ENCODE measurements at places on chromosomes 2 and 18. TPM values are rescaled to one million over a fixed set of nuclear protein-coding genes. Genes with fewer than 3 reads are reported as not detected.

GRCh38 chr18:48514786-48515185 lies 24.0 kb upstream of the CTIF start:
- DNase-seq: no peak

ATOH8 gene
- total RNA-seq: 15.7 TPM

GRCh38 chr2:147173189-147173581 lies 671.6 kb upstream of the ACVR2A start:
- no peak for DNase-seq

DNA sequence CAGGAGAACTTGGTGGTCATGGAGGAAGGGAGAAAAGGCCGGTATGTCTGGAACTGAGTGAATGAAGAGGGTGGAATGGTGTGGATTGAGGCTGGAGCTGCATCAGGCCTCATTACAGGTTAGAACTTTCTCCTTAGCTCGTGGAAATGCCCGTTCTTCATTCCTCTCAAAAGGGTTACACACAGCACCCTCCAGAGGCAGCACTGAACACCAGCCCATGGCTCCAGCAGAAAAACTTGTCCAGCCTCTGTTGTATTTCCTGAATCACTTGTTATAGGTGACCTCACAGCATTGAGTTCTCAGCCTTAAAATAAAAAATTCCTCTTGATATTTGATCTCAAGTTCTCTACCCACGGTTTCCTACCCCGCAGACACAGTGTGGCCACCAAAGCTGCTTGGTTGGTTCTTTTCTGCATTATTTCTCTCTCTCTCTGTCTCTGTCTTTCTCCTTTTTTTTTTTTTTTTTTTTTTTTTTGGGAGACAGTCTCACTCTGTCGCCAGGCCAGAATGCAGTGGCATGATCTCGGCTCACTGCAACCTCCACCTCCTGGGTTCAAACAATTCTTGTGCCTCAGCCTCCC lies 89.6 kb downstream of the ITGB1BP1 start:
- peak; percentile 76 for DNase-seq

DNA sequence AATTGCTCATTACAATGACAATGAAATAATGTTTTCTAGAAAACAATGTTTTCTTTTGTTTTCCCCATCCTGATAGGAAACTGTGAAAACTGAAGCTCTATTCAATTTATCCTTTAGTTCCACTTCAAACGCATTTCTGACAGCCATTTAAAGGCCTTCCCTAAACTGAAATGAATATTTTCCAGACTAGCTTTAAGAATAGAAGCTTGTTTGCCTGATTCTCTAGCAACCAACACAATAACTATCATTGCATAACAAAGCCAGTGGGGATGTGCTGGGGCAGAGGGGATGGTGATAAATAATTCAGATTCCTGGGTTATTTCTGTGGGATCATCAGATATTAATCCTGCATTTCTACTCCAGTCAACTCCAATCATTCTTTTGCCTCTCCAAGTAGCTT lies 427.1 kb downstream of the RND3 start:
- peak; percentile 62 for DNase-seq

PLEKHB2 gene
- total RNA-seq: 74.4 TPM

GRCh38 chr2:239013678-239013976 lies 165.7 kb downstream of the TWIST2 start:
- DNase-seq: no peak

RAX gene
- total RNA-seq: not detected

DNA sequence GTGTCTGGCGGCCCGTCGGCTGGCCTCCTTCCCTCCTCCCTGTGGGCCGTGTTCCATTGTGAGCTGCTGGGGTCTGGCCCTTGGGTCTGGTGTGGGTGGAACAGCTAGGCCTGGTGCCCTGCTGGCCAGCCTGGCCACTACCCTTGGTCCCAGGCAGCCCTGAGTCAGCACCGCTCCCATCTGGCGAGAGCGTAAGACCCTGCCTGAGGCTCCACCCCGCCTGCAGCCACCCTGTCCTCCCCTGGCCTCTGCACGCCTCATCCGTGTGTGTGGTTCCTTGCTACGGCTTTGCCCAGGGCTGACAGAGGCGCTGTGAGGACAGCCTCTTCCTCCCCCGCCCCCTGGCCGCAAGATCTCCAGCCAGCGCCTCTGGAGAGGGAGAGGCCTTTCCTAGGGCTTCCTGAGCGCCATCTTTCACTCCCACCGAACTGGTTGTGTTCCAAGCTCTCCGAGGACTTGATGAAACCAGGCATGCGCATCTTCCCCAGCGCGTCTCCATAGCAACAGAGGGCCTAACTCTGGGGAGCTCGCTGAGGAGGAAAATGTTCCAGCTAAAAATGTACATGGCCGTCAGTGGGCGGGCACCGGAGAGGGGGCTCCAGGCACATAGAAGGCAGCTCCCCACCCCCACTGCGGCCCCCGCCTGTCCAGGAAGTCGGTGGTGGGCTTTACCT lies 83.0 kb downstream of the STPG4 start:
- DNase-seq: peak; percentile 70

TMEM198 gene
- 2.9 TPM for total RNA-seq

DNA sequence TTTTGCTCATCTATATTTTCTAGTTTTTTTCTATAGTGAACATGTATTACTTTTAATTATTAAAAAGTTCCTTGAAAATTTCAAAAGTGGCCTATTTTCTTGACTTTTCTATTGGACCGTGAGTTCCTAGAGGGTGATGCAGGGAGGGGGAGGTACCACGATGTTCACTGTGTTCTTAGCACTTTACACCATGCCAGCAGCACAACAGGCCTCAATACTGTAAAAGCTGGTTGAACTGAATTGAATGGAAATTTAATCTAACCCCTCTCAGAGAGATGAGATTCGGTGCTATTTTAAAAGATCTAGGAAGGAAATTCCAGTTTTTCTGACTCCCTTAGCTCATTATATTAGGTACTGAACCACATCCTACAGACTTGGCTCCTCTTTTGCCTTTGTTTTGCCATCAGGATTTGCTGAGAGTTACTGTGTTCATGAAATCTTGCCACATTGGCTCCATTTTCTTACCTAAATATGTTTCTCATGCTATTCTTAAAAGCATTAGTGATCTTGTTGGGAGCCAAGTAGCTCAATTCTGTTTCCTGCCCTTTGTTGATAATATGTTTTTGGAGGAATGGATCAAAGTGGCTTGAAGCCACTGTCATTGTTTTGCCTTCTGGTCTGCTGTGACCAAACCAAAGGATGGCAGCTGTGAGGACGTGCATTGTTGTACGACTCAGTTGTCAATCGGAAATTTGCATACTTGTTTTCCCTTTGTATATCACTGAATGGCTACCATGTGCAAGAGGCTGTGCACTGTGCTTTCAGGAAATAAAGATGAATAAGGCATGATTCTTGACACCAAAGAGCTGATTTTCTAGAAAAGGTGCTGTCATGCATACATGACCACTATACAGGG lies 25.3 kb downstream of the MYO1B start:
- no peak for DNase-seq

DNA sequence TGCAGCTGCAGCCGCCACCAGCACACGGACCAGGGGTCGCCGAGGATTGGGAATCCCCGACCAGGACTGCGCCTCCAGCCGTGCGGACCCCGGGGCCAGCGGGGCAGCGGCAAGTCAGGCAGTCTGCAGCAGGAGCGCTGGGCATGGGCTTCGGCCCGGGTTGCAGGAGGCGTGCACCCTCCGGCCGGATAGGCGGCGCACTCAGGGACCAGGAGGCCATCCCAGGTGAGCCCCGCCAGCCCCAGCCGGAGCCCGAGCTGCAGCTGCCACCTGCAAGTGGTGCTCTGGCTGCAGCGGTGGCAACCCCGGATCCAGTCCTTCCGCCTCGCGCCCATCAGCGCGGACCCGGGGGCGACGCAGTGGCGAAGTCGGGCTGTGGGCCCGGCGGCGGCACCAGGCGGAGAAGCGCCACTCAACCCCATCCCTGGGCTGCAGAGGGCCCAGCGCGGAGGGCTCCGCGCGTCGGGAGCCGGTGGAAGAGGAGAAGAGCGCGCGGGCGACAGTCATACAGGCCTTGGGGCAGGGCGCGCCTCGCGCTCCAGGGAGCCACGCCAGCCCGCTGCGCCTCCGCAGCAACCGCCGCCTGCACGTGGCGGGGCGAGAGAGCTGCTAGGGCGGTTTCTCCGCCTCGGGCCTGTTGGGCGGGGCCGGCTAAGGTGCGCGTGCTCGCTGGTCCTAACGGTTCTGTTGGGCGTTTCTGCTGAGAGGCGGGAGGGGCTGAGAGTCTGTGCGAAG lies 73.8 kb downstream of the RPIA start:
- DNase-seq: peak; percentile 64

UGT1A8 gene
- total RNA-seq: 0.31 TPM

DNA sequence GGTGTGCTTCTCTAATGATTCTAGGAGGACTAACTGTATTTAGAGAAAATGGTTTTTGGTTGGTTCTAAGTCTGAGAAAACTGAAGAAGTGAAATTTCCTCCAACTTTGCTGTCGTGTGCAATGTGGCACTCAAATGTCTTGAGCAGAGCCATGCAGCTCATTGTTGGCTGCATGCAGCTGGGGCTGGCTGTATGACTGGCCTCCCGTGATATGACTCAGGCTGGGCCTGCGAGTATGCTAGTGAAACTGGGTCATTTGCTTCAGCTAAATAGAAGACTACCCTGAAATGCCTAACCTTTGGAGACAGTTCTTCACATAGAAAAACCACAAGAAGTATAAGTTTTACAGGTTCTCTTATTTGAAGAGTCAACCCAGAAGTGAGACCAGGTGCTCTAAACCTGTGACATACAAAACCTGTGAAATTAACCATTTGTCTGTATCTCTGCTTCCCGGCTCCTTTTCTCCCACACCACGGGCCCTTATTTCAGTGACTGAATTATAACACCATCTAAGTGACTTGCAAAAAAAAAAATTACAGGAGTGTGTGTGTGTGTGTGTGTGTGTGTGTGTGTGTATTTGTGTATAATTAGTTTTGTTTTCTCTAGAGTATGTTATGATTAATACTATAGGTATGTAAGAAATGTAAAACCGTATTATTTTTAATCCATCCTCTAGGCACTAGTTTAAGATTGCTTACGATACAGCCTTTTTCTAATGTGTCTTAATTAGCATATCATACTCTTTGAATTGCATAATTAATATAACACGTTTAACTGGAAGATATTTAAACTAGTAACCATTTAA lies 15.9 kb downstream of the POLI start:
- no peak for DNase-seq

GRCh38 chr2:159508140-159508539 lies 108.2 kb downstream of the BAZ2B start:
- no peak for DNase-seq

POTEC gene
- total RNA-seq: not detected

DNA sequence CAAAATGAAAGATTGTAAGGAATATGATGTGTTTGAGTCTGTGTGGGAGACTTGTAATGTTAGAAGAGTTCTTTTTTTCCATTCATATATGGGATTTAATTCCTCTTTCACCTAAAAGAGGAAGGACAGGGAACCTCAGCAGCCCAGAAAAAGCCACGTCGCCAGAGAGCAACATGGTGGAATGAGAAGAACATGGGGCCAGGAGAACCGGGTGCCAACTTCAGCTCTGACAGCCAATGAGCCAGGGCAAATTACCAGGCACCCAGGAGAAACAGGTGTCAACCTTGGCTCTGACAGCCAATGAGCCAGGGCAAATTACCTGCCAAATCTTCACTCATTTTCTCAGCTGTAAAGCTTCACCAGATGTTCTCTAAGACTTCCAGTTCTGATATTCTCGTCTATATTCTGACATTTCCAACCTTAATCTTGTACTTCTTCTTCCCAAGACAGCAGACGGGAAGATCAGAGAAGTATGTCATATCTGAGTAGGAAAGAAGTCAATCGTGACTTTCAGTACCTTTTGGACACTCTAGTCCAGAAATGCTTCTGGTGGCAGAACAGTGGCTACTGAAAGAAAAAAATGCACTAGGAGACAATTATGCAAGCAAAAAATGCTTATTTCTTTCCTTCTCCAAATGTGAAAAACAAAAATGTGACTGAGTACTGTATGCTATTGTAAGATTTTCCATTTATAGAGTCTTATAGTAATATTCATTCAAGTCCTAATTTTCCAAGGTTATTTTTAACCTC lies 79.2 kb upstream of the COL5A2 start:
- peak; percentile 12 for DNase-seq

CCDC85A gene
- total RNA-seq: 7.5 TPM

EN1 gene
- 0.41 TPM for total RNA-seq

DNA sequence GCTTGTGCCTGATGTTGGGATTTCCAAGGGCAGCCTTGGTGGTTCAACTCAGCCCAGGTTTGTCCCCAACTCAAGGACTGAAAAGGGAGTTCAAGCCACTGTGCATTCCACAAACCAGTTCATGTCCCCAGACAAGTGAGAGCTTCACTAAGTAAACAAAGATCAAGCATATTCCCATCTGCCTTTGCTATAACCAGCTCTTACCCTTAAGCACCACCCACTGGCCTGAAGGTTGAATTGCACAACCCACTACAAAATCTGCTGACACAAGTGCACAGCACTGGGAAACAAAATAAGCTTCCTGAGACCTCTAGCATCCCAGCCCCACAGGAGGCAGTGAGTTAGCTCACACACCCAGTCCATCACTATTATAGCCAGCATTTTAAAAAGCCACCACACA lies 516.7 kb downstream of the NR4A2 start:
- DNase-seq: peak; percentile 11

LINC00305 gene
- total RNA-seq: not detected

ICOS gene
- 0.10 TPM for total RNA-seq

Data from tongue (tissue), 3 donors.